CD4-positive, alpha-beta T cell treated with Interleukin-6 at 100 ng/mL for 8 hours (primary cell): ENCODE measurements at places on chromosomes 6 and 20.

DNA sequence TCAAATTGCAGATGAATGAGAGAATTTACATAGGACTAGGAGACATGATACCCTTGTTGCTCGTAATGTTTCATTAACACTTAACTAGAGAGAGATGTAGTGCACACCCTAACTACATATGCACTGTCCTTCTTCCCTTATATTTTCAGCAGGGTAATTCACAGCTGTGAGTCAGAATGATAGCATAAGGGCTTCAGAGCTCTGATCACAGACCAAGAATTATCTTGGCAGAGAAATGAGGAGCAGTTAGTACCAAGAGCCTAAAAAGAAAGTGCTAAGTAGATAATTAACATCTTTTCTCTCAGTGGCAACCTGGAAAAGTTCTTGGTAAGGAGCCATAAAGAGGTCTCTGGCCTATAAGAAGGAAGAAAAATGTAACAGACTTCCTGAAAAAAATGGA is 35.8 kb downstream of the GRIK2 start:
- no peak for DNase-seq

GRCh38 chr6:129497481-129498441 is 212.2 kb downstream of the ARHGAP18 start:
- DNase-seq: no peak

DNA sequence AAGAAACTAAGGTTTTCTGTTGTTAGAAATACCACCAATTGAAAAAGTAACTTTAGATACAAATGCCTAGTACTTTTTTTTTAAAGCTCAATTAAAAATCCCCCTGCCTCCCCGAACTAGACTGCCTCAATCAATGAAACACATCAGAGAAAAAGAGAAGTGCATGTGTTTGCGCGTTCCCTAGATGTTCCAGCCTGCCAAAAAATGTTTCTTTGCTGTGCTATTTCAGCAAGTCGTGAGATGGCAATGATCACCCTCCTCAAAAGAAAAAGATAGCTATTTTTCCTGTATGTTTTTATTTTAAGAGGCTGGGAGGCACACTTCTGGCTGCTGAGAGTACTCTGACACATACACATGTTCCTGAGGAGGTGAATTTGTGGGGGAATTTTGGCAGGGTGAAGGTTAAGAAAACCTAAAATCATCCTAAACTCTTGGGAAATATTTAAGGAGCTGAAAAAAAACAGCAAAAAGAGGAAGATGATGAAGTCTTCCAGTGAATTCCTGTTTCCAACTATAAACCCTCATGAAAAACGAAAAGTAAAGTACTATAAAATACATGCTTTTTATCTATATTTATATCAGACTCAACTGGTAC is 114.8 kb downstream of the HIVEP2 start:
- no peak for DNase-seq

DNA sequence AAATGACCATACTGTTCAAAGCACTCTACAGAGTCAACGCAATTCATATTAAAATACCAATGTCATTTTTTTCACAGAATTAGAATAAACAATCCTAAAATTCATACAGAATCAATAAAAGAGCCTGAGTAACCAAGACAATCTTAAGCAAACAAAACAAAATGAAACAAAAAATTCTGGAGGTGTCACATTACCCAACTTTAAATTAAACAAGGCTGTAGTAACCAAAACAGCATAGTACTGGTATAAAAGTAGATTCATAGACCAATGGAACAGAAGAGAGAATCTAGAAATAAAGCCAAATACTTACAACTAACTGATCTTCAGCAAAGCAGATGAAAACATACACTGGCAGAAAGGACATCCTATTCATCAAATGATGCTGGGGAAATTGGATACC is 346.9 kb upstream of the JAG1 start:
- no peak for DNase-seq

DNA sequence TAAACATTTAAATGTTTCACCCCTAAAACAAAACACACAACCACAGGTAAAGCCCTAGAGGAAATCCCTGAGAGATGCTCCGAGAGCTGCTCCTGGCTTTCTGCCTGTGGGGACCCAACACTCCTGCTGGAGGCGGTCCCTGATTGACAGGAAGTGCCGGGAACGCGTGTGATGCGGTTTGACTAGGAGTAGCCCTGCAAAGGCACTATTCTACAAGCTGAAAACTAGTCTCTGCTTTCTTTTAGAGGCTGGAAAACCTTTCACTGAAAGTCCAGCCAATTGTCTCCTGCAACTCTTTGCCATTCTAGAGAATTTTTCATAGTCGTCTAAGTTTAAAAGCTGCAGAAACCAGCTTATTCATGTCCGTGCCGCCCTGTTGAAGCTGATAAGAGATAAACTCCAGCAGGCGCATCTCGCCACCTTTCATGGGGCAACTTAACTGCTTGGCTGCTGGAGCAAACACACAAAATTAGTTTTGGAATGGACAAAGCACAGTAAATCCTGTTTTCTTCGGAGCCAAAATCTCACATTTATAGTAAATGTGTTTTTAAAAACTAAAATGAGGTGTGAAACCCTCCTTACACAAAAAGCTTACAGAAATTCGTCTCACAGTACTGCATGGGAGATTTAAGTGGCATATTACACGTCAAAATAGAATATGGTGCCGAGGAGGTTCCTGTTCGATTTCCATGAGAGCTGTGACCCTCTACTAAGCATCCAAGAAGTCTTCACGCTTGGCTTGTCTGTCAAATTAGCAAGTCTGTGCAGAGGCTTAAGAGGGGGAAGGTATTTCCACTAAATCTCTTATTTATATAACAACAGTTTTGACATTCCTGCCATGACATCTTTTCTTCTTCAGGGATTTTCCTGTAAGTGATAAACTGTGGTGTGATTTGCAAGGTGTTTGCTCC is 46.9 kb downstream of the DACT2 start:
- no peak for DNase-seq

DNA sequence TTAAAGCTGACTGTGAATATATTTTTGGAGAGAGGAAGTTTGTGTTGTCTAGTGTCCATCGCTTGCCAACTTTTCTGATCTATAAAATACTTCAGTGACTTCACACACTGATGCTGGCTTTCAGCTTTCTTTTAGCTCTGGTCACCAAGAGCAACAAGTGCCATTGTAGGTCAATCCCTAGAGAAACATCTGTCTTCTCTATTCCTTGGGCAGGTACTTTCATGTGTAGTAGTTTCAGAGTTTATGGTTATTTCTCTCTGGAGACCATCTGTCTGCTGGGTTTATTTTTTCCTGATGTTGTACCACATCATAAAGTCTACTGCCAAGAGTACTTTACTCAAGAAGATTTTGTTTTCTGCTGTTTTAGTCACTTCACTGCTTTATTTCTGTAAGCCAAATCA is 249.9 kb downstream of the KHDC1L start:
- no peak for DNase-seq

DNA sequence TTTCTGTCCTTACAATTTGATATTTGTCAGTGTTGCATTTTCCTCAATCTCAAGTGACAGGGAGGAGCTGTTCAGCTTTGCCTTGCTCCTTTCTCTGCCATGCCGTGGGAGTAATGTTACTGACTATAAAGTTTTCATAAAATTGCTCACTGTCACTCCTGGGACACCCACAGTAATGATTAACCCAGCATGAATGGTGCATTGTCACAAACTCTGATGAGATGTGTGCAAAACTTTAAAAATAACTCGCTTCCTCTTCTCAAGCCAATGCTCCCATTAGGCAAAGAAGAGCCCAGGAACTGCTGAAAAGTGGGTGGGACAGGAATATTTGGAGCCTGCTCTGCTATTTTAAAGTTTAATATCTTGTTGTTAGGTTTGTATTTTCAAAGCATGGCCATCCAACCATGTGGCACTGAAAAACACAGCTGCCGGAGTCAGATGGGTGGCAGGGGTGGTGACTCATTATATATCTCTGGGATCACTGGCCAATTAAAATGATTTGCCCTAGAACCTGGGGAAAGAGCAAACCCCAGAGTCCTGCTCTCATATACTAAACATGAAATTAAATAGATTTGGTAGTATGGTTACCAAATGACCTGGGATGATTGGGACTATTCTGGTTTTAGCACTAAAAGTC is 260.1 kb downstream of the BTBD3 start:
- DNase-seq: no peak

GRCh38 chr6:140486450-140487361 is 1112.3 kb upstream of the CITED2 start:
- DNase-seq: no peak

GRCh38 chr20:21609221-21609620 is 95.4 kb upstream of the NKX2-2 start:
- DNase-seq: no peak

DNA sequence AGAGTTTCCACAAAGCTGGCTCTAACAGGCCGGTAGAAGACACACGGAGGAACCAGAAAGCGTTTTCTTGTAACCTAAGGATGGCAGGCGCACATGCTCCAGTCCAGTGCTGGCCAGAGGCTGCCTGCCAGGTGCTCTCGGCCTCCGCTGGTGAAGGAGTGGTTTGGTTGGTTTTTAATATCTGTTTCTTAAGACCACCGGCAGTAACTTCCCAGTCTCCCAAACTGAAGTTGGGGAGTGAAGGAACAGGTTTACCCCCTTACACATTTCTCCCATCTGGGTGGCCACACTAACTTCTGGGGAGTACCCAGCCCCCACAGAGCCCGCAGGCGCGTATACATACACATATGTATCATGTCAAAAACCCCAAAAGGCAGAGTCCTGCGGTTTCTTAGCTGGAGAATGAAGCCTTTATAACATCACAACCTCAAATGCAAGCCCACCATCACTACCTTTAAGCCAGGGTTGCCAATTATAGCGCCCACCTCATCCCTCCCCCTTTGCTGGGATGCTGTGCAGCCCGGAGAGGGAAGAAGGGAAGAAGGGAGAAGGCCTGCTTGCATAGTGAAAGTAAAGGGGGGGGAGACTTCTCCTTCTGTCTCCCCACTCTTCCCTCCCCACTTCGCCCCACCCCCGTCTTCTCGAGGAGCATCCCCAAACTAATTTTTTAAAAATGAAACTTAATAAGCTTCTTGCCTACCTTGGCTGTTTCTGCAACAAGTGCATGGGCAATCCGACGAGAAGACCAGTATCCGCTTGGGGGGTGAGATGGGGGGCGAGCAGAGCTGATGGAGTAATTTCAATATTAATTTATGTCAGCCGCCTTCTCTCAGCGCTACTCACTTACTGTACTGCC is 1.0 kb downstream of the TRERF1 start:
- no peak for DNase-seq

GRCh38 chr20:1818895-1819294 is 76.3 kb upstream of the SIRPA start:
- no peak for DNase-seq

GRCh38 chr6:104632588-104632987 is 227.1 kb downstream of the HACE1 start:
- no peak for DNase-seq

- DNase-seq: no peak
Observed at GRCh38 chr20:20780127-20780824, 67.8 kb upstream of the RALGAPA2 start.

DNA sequence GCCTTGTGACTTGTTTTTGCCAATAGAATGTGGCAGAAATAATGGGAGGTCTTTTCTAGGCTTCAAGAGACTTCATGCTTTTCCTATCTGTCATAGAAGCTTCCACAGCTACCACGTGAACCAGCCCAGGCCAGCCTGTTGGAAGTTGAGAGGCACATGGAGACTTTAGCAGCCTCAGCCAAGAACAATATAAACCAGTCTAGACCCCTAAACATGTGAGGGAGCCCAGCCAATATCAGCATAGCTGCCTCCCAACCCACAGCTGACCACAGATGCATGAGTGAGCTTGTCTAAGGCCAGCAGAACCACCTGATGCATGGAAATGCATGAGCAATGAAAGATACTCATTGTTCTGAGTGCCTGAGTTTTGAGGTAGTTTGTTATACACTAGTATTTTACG is 540.7 kb upstream of the BTBD3 start:
- DNase-seq: no peak

DNA sequence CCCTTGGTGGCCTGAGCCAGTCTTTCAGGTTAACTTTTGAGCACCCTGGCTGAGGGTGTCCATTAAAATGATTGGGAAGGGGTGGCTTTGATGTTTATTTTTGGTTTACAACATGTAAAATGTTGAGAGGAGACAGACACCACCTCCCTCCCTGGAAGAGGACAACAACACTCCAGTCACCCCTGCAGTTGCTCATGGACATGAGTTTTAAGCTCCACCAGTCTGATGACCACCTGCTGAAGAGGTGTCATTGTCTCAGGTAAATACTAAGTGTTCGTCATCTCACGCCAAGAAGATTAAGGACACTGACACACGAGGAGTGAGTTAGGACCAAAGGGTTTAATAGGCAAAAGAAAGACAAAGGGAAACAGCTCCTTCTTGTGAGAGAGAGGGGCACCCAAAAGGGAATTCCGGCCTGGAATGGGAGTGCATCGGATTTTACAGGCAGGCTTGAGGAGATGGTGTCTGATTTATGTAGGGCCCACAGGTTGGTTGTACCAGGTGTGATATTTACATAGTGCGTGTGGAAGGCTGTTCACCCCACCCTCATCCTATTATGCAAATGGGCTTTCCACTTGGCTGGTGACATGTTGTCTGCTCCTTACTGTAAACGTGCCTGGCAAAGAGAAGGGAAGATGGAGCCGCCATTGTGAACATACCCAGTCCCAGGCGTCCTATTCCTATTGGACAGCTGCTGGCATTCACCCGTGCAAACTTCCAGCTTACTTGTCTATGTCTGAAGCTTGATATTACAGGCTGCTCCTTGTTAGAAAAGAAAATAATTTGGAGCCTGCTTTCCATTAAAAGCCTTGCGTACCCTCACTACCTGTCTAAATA is 6.6 kb downstream of the HLA-B start:
- no peak for DNase-seq

- no peak for DNase-seq
Observed at GRCh38 chr6:122977180-122977579, 18.9 kb upstream of the CLVS2 start.

GRCh38 chr6:88629838-88630494 is 333.5 kb downstream of the RNGTT start:
- DNase-seq: no peak

GRCh38 chr6:18501663-18502013 is 114.5 kb downstream of the RNF144B start:
- DNase-seq: no peak
